CD4-positive, alpha-beta T cell treated with Interferon alpha-2 for 1 hour (primary cell): ENCODE measurements at places on chromosomes 4 and X.

- DNase-seq = no peak
Measured at GRCh38 chr4:41935652-41936021, 408 bp downstream of the TMEM33 start.

DNA sequence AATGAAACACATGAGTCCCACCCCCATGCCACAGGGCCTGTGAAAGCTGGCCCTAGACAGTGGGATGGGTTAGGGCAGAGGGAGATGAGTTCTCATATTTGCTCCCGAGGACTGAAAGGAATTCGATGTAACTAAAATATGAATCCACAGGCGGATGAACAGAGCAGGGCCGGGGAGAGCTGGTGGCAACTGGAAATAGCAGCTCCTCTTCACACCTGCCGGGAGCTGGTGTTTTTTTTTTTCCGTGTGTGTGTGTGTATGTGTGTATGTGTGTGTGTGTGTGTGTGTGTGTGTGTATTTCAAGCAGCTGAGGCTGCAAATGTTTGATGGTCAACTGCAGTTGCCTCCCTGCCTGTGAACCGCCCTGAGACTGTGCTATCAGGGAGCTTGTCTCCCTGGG is 115.1 kb upstream of the PSAPL1 start:
- no peak for DNase-seq

DNA sequence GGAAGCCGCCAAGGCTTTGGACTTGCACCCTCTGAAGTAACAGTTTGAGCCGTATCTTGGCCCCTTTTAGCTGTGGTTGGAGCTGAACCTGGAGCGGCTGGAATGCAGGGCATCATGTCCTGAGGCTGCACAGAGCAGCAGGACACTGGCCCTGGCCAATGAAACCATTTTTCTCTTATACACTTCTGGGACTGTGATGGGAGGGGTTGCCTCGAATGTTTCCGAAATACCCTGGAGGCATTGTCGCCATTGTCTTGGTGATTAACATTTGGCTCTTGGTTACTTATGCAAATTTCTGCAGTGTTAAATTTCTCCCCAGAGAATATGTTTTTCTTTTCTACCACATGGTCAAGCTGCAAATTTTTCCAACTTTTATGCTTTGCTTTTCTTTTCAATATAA is 137.2 kb downstream of the MAGEC1 start:
- DNase-seq = no peak

- no peak for DNase-seq
Measured at GRCh38 chr4:171676555-171677215, 136.5 kb upstream of the GALNTL6 start.

- no peak for DNase-seq
Measured at GRCh38 chr4:55507612-55508011, 39.1 kb downstream of the CLOCK start.

DNA sequence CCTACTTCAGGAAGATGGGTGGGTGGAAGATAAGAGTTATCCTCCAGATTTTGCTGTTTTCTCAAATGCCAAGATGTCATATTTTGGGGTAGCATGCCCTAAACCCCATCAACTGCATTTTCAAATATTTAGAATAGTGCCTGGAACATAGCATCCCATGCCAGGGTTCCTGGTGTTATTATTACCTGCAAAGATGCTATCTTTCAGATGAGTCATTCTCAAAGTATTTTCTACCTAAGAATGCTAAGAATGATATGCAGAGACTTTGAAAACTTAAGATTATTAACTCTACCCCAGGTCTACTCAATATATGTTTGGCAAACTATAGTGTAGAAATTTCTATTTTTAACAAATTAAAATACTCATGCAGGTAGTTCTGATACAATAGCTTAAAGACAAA is 934.3 kb upstream of the SLIT2 start:
- no peak for DNase-seq
